ENCODE measurements at places on chromosomes 6 and 20.
A peak's percentile ranks its signal among the peaks of the same experiment; 100 is the strongest.

DNA sequence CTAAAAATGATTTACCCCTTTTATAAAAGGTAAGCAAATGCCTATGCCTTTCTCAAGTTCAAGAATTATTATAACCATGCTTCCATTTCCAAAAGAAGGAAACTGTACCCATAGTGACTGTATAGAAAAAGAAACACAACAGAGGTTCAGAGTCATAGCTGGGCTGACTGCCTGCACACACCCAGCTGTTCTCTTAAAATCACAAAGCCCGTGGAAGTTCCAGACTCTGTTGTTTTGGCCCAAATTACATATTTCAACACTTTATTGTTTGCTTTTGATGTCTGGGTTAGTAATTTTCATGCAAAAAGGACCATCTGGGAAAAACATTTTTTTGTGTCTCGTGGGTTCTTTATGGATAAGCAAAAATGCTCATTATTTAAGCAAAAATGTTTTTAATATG, 99.2 kb downstream of the LCA5 start:
- DNase-seq, result peak; percentile 82

GRCh38 chr6:22471132-22471690, 98.2 kb upstream of the HDGFL1 start:
- DNase-seq, result peak; percentile 60

DNA sequence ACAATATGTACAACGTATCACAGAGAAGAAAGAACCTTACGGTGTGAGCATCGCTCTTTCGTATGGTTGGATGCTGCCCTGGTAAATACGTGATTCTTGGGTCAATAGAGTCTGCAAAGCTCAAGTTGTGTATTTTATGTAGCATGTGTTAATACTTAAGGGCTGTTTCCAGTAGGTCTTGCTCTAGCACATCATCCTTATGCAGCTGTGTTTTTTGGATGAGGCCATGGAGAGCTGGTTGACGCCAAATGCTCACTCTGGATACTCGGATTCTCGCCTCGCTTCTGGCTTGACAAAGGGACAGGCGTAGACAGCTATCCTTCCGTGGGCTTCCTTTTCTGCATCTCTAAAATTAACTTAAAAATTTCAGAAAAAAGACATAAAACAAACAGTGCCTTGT, 38.9 kb downstream of the SNRNP48 start:
- DNase-seq, result peak; percentile 66

DNA sequence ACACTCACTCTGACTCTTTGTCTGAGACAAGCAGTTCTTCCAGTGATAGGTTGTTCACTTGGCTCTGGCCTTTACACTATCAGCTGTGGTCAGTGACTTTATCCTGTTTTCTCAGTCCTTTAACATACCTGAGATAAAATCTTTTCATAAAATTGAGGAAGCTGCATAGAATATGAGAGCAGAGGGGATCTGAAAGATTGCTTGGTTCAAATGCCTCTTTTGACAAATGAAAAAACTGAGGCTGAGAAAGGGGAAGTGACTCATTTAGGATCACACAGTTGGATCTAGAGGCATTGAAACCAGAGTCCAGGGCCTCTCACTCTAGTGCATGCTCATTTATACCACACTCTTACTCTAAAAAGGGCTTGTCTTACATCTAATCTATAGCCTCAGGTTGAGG, 277.0 kb upstream of the TBX18 start:
- DNase-seq, result no peak

- DNase-seq, result no peak
These were observed 93.1 kb downstream of the SIM1 start for GRCh38 chr6:100371591-100371990.

GRCh38 chr6:4611429-4612129, 164.6 kb upstream of the CDYL start:
- no peak for DNase-seq

DNA sequence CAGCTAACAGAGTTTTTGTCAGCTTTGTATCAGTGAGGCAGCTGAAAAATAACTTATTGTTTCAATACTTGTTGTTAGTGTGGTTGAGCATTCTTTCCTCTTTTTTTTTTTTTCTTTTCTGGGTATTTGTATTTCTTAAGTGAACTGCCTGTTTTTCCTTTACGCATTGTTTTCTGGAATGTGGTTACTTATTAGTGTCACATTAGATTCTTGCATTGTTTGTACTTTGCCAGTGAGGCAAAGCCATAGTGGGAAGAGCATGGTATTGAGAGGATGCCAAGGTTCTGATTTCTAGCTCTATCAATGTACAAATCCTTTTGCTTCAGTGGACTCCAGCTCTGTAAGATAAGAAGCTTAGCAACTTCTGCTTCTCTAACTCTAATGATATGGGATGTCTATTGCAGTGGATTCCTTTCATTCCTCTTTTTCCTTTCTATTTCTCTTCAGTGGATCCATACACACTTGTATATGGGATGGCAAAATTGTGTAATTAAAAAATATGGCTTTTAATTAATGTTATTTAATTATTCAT, 3.9 kb downstream of the CDKAL1 start:
- no peak for DNase-seq

DNA sequence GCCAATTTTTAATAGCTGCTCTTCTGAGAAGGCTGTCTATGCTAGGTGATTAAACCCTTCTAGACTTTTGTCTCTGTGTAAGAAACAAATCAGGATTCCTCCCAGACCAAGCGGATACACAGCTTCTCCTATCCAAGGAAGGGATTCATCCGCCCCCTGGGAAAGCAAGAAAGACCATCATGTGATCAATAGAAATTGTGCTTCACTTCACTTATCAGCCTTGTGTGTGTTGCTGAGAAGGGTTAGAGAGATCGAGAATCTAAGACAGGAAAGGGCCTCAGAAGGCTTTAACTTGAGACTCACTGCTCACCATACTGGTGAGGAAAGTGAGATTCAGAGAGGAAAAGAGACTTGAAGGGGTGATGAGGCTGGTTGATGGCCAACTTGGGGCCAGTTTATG, 1.5 kb downstream of the ABCC10 start:
- DNase-seq, result no peak

DNA sequence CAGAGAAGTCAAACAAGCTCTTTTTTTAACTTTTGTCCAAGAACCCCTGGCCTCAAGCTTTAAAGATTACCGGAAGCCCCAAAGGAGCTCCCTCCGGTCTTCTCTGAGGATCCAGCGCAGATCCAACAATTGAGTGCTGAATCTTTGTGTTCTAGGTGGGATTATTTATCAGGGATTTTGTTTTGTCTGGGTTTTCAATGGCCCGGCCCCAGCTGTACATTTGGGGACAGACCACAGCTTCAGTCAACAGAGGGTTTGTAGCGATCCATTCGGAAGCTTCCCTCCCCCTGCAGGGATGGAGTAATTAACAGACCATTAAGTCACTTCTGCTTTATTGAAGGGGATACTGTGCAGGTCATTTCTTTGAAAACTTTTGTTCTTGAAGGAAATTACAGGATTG, 7.8 kb downstream of the OLIG3 start:
- DNase-seq, result no peak

DNA sequence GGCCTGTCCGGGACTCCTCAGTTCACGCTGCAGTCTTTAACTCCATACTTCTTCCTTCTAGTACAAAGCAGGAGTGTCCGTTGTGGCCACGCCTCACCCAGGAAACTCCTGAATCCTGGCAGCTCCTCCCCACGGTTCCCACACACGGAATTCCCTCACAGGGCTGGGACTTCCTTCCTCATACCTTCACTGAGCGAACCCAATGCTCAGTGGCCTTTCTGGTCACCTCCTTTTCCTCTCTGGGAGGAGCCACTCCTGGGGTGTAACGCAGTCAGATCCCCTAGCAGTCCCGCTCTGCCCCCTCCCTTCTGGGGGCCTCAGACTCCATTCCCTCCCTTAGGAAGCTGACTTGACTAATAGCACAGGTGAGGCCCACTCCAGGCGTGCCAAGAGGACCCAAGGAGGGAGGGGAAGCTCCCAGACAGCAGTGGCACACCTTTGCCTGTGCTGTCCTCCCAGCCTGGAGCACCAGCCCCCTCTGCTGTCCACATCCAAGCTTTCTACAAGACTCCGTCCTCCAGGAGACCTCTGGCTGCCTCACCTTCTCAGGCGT, at the start of gene SLC52A3:
TSS of gene SLC52A3 (minus strand) at position 75 of the 553 bp plus-strand sequence. CDS start 2,726 bp downstream, outside the sequence.
- DNase-seq, result no peak

DNA sequence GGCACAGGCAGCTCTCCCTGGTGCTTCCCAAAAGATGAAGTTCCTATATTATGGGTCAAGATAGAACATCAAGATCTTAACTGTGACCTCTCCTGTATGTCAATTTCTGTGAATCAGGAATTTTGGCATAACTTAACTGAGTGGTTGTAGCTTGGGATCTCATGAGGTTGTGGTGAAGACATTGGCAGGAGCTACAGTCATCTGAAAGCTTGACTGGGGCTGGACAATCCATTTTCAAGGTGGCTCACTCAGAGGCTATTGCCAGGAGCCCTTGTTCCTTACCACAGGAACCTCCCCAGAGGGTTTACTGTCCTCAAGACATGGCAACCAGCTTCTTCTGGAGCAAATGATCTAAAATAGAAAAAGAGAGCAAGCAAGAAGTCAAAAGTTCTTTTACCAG, 252.2 kb downstream of the ADGB start:
- no peak for DNase-seq
